ENCODE measurements at places on chromosomes 7 and 10.

- no peak for DNase-seq
Observed at GRCh38 chr10:129951101-129951969, 12.7 kb downstream of the EBF3 start.

DNA sequence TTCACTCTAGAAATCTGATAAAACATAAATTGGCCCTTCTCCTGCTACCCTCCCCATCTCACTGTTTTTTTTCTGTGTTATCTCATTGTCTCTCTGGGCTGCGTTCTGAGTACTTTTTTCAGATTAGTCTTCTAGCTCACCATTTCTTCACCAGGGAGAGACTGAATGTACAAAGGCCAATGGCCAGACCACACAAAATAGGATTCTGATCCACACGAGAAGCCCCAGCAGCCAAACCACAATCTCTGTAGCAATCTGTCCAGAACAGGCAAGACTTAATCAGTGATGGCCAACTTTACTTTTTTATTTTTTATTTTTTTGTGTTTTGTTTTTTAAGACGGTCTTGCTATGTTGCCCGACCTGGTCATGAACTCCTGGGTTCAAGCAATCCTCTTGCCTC lies 55.9 kb upstream of the PAPSS2 start:
- no peak for DNase-seq

GRCh38 chr10:69847883-69848282 lies 46.2 kb downstream of the COL13A1 start:
- DNase-seq: no peak

GRCh38 chr7:26159243-26159642 lies 7.2 kb downstream of the NFE2L3 start:
- no peak for DNase-seq

GRCh38 chr7:158805414-158805813 lies 23.9 kb downstream of the ESYT2 start:
- no peak for DNase-seq

DNA sequence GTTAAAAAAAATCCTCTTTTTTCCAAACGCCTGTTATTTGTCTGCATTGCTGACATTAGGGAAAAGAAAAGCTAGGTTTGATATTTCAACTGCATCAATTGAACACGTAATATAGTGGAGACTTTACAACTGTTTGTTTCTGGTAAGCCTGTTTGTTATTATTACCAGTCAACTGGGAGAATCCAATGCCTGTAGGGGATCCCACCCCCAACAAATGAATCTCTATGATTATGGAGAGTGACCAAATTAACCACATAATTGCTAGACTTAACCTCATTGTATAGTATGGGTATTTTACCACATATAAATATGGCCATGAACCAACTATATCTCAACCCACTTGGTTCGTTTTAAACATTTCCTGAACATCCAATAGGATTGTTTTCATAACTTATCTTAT lies 216.1 kb downstream of the TWIST1 start:
- peak; percentile 12 for DNase-seq

GRCh38 chr7:135185471-135186260 lies 15.2 kb upstream of the CYREN start:
- no peak for DNase-seq

DNA sequence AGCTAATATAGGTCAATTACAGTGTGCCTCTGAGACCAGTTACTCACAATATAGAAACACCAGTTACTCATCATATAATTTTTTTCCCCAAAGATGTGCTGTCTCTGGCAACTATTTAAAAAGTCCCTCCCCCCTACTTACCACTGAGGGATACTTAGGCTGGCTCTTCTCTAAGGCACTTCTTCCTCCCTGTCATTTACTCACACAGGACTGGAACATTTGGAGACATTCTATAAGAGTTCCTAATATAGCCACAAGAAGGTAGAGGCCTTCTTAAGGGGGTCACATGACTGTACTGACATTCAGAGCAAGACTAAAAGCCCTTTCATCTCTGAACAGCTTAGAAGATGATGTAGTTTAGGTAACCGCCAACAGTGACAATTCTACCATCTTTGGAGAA lies 44.4 kb upstream of the SLIT1 start:
- no peak for DNase-seq

- DNase-seq: peak; percentile 58
Observed at GRCh38 chr10:122342293-122343134, 32.0 kb upstream of the PLEKHA1 start.

DNA sequence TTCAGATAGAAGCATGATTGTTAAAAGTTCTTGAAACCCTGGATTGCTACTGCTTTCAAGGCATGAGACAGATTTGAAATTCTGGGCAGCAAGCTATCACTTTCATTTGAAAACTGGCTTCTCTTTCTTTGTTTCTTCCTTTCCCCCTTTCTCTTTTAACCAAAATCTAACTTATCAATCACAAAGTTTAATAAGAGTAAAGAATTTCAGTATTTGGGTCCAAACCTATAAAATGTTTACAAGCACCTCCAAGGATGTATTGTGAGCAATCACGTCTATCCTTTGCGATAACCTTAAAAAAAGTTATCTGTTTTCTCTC lies 21.6 kb upstream of the RPA3 start:
- no peak for DNase-seq

GRCh38 chr10:59177031-59177797 lies 771 bp downstream of the PHYHIPL start:
- DNase-seq: peak; percentile 10

DNA sequence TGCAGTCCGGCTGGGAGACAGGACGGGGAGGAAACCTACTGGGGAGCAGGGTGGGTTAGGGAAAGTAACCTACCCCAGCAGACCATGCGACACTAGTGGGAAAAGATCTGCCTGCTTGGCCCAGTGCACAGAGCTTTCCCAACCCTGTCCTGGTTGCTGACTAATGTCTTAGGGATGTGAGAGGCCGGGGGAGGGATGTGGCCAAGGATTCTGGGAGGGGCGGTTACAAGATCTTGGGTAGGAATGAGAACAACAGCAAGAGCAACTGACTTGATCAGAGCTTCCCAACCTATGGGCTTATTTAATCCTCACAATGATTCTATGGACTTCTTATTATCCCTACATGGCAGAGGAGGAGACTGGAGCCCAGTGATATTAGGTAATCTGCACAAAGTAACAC lies 24.0 kb upstream of the EIF5AL1 start:
- DNase-seq: no peak

GRCh38 chr7:156088115-156088514 lies 275.9 kb upstream of the SHH start:
- no peak for DNase-seq

DNA sequence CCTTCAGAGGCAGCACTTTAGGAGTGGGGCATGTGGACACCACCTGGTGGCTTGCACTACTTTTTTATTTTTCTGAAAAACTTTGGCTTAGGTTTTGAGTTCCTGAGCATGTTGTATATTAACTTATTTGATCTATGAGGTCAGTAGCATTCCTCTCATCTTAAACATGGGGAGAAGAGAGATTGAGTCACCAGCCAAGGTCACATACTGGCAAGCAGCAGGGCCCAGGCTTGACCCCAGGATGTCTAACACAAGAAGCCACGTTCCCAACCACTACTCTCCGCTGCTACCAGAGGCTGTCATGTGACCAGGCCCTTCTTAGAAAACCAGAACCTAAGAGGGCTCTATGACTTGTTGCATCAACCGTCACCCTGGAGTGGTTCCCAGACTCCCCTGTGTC lies 210.3 kb upstream of the GPR26 start:
- DNase-seq: no peak

GRCh38 chr10:80268938-80269588 lies 20.4 kb downstream of the MAT1A start:
- DNase-seq: no peak

GRCh38 chr10:15433850-15434537 lies 62.9 kb upstream of the FAM171A1 start:
- peak; percentile 60 for DNase-seq

DNA sequence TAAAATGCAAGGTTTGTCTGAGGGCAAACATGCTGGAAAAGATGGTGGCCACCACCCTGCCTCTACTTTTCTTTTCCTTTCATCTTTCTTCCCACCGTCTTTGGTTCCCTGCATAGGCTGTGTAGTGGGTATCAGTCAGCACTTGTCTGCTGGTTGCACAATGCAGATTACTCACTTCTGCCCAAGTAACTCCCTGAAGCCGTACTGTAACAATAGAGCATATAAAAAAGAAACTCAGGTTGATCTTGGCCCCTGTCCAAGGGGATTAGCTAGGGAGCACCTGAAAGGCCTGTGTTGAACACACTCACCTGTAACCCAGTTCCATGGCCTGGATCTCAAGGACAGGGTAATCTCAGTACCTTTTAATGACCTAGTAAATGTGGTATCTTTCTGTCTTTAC lies 533.0 kb upstream of the GALNT17 start:
- no peak for DNase-seq

- no peak for DNase-seq
Observed at GRCh38 chr10:63390521-63390920, 75.3 kb downstream of the JMJD1C start.

GRCh38 chr7:145339319-145339718 lies 503.5 kb upstream of the TPK1 start:
- DNase-seq: no peak

- no peak for DNase-seq
Observed at GRCh38 chr10:95560278-95561176, 644 bp downstream of the SORBS1 start.

DNA sequence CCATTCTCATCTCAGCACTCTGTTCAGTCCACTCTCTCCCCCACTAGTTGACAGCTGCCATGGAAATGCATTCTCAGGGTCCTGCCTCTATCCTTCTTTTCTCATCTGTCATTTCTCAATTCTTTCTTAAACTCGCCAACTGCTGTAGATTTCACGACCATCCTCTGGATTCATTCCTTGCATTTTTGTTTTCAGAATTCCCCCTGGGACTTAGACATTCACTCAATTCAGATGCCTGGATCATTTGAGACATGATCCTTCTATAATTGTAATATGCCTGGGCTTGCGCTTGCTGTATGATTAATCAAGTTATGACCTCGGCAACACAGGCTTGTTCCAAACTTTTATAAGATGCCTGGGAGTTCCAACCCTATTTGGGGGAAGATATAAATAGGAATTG lies 104.5 kb downstream of the RAB11FIP2 start:
- no peak for DNase-seq

Measured in HAP-1 (cell line).